CD8-positive, alpha-beta memory T cell (primary cell): ENCODE measurements at places on chromosomes 6 and 20.

- DNase-seq = no peak
- no peak overlapping the region for H3K4me3 ChIP-seq
- H3K27ac ChIP-seq = no peak overlapping the region
- H3K4me1 ChIP-seq = no peaks in the 10 kb centered on the region
- H3K27me3 ChIP-seq = no peaks in the 10 kb centered on the region
Measured at GRCh38 chr6:108728826-108729225, 119.4 kb upstream of the ARMC2 start.

GRCh38 chr6:130206479-130206878 is 16.3 kb downstream of the SAMD3 start:
- H3K27me3 ChIP-seq = no peaks in the 10 kb centered on the region
- H3K36me3 ChIP-seq = peaks cover 33% of the 10 kb centered on the region
- DNase-seq = no peak
- peaks cover 79% of the 10 kb centered on the region for H3K4me1 ChIP-seq

GRCh38 chr20:32505723-32506473 is 79.2 kb downstream of the NOL4L start:
- no peaks in the 10 kb centered on the region for H3K27me3 ChIP-seq
- peaks cover 29% of the 10 kb centered on the region for H3K4me1 ChIP-seq
- H3K27ac ChIP-seq = no peak overlapping the region
- H3K36me3 ChIP-seq = no peaks in the 10 kb centered on the region
- H3K4me3 ChIP-seq = no peak overlapping the region
- peak; percentile 14 for DNase-seq

- H3K27ac ChIP-seq = no peak overlapping the region
- H3K27me3 ChIP-seq = no peaks in the 10 kb centered on the region
- H3K4me3 ChIP-seq = no peak overlapping the region
- no peak for DNase-seq
- peaks cover 15% of the 10 kb centered on the region for H3K4me1 ChIP-seq
Measured at GRCh38 chr20:44479643-44480042, 4.0 kb downstream of the TTPAL start.

GRCh38 chr6:109826551-109826950 is 135.5 kb downstream of the FIG4 start:
- no peaks in the 10 kb centered on the region for H3K4me1 ChIP-seq
- DNase-seq = no peak
- H3K36me3 ChIP-seq = no peaks in the 10 kb centered on the region
- no peaks in the 10 kb centered on the region for H3K27me3 ChIP-seq
